HT1080 (cell line): ENCODE measurements at places on chromosomes 3 and 15.

GRCh38 chr15:66411190-66411589 lies 24.5 kb downstream of the MAP2K1 start:
- peak; percentile 59 for DNase-seq

- no peak for DNase-seq
These were observed 83.6 kb downstream of the PDZRN3 start for GRCh38 chr3:73540969-73541740.

- peak; percentile 66 for DNase-seq
These were observed 6.0 kb upstream of the CEMIP start for GRCh38 chr15:80773122-80773551.

- DNase-seq = no peak
These were observed 1199.1 kb downstream of the SI start for GRCh38 chr3:163879172-163879571.

GRCh38 chr3:52733256-52733891 lies 27.5 kb downstream of the SPCS1 start:
- no peak for DNase-seq

- DNase-seq = no peak
These were observed 27.9 kb downstream of the SYNM start for GRCh38 chr15:99132634-99133287.

DNA sequence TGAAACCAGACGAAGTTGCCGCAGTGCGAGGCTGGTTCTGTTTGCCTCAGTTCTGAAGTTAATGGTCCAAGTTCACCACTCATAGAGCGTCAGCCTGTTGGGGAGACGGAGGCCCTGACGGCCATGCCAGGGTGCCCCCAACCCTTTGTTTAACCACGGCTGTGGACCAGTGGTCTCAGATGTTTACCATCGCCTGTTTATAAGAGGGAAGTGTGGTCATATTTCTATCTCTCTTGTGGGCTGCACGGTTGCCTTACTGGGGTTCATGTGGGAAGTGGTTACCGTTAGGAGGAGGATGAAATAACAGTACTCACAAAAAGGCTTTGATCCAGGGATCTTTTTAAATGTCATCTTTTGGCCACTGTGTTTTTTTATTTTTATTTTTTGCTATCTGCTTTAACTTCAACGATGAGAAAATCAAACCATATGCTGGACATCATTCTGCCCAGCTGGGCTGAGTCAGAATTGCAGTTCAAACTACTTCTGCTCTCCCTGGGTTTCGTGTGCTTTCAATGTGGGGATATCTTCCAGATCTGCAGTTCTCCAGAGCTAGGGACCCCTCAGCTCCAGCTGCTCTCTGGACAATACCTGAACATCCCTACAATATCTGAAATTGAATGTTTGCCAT lies 17.8 kb downstream of the SMAD3 start:
- no peak for DNase-seq

DNA sequence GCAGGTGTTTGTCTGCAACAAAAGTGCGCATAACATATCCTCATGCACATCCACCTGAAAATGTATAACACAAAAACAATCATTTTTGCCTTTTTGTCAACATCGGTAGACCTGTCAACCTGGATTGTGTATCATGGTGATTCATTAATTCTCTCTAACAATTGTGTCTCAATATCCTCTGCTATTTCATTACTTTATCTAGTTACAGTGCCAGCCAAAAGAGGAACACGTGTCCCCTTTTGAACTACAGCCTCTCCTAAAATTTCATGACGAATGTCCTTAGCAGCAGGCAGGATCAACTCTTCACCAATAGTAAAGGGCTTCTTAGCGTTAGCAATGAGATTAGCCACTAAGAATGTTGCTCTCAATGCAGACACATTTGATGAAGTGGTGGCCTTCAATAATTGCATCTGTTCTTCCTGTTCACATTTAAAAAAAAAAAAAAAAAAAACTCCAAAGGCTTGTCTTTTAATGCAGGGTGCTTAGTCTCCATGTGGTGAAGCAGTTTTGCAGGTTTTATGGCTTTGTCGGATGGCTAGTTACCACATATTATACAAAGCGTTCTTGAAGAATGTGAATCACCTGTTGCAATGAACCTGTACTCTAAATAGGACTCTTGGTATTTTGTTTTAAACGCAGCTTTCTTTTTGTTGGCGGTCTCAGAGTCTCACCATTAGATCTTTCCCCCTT lies 45.7 kb upstream of the MCTP2 start:
- no peak for DNase-seq

- DNase-seq = no peak
These were observed 2.1 kb downstream of the LSAMP start for GRCh38 chr3:116443191-116443661.

- DNase-seq = peak; percentile 92
These were observed 491.8 kb downstream of the SQOR start for GRCh38 chr15:46126581-46126980.

GRCh38 chr3:36212251-36212650 lies 168.1 kb upstream of the STAC start:
- peak; percentile 35 for DNase-seq

- DNase-seq = no peak
These were observed 9.1 kb downstream of the NCEH1 start for GRCh38 chr3:172701751-172702150.

DNA sequence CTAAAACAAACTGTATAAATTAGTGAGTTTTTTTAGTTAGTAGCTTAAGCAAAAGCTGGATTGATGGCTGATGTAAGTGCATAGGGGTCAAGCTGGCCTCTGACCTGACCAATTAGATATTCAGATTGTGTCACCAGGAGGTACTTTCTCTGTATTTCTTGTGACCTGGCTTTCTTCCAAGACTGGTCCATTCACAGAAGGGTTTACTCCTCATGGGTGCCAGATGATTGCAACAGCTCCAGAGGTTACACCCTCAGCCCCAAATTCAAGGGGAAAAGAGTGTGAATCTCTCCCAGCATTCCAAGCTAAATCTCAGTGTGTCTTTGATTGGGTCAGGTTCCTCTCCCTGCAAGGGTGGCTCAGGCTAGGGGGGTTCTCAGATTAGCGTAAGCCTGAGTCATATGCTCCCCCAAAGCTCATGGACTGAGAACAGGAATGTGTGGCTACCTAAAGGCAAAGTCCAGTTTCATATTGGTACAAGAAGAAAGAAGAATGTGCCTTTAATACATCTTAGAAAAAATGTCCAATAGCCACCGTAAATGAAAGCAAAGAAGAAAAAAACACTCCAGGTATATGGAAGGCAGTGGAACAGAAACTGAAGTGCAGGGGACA lies 16.5 kb downstream of the PML start:
- DNase-seq = no peak

DNA sequence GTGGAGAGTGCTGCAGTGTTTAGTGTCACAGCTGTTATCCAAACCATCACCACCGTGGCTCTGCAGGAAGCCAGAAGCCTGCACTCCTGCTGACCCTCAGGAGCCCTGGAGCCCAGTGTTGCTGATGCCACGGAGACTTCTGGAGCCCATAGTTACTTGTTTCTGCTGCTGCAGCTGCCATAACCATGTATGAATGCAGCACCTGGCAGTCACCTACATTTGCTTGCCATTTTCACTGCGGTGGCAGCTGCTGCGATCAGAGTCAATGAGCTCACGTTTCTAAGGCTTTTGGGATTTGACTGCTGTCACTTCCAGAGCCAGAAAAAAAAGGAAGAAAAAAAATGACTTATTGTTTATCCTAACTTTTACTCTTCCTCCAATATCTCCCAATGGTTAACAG lies 299.2 kb upstream of the THRB start:
- no peak for DNase-seq

DNA sequence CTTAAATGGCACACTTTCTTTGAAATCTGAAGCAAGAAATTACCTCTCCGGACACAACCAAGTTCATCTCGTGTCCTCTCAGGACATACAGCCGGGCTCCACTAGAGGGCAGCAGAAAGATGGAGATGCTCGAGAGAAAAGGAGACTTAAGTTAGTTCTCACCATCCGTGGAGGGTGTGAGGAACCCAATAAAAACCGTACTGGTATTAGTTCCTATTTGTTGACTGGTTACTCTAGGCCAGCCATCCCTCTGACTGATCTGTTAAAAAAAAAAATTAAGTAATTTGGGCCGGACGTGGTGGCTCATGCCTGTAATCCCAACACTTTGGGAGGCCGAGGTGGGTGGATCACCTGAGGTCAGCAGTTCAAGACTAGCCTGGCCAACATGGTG lies 7.9 kb upstream of the CYP11A1 start:
- peak; percentile 75 for DNase-seq

GRCh38 chr3:97871186-97871585 lies 49.4 kb downstream of the CRYBG3 start:
- DNase-seq = no peak

GRCh38 chr15:26113296-26113695 lies 250.2 kb upstream of the ATP10A start:
- DNase-seq = no peak
